Right atrium auricular region (tissue), 2 donors: ENCODE measurements at places on chromosomes 2 and 18. TPM values are rescaled to one million over a fixed set of nuclear protein-coding genes. Genes with fewer than 3 reads are reported as not detected.

The KIF1A gene
- 43.7 TPM for total RNA-seq

The KCNF1 gene
- 0.30 TPM for total RNA-seq

The CCDC68 gene
- 7.3 TPM for total RNA-seq

The MAP3K20 gene
- total RNA-seq: 141 TPM

The IL1B gene
- total RNA-seq: 1.0 TPM

The B4GALT6 gene
- 3.4 TPM for total RNA-seq

The LOXHD1 gene
- total RNA-seq: not detected

DNA sequence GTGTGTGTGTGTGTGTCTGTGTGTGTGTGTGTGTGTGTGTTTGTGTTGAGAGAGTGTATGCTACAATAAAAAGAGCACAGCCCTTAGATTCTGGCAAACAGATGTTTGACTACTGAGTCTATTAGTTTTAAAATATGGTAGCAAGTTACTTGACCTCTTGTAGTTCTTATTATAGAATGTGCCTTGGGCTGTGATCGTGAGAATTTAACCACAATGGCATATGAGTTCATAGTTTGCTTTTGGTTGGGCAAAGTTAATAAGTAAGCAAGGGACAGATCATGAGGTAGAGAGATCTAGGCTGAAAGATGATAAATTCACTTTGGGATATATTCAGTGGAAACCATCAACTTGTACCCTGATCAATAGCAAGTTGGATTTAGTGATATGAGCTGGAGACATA lies 334.3 kb upstream of the VWC2L start:
- DNase-seq: no peak

DNA sequence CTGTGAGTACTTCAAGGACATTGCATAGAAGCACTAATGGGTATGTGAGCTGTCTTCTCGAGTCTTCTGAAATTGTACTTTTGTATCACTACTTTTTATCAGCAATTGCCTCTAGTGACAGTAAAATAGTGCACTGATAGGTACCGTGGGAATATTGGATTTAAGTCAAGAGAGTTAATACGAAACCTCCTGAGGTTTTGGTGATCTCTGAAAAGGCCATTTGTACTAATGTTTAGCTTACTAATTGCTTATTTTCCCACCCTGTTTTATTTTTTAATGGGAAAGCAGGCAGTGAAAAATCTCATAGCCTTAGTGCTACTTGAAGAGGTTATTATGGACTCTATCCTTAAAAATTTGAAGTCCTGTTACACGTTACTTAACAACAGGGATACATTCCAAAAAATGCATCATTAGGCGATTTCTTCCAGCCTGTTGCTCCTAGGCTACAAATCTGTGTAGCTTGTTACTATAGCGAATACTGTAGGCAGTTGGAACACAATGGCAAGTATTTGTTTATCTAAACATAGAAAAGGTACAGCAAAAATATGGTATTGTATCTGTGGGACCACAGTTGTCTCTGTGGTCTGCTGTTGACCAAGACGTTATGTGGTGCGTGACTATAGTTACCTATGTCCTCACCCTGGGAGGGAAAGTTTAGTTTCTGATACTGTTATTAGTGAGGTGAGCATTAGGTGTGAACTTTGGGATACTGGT lies 65.9 kb downstream of the CAB39 start:
- no peak for DNase-seq

DNA sequence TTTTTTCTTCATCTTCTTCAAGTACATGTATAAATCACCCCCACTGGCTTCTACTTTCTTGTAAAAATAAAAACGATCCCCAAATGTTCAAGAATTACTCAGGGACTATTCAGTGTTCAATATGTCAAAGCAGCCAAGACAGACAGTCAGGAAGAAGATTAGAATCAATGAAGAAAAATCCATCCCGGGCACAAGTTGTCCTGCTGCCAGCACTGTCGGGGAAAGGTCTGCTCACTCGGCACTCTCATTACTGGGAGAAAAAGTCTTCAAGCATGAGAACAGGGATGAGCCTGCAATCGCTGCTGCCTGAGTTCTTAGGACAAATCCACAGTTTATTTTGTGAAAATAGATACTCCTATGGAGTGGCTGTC lies 482.8 kb upstream of the KLHL29 start:
- DNase-seq: no peak

GRCh38 chr2:152617456-152618192 lies 99.6 kb downstream of the PRPF40A start:
- no peak for DNase-seq

GRCh38 chr2:45957533-45958227 lies 306.2 kb downstream of the PRKCE start:
- no peak for DNase-seq

GRCh38 chr2:167814881-167815718 lies 432.3 kb downstream of the STK39 start:
- DNase-seq: no peak

DNA sequence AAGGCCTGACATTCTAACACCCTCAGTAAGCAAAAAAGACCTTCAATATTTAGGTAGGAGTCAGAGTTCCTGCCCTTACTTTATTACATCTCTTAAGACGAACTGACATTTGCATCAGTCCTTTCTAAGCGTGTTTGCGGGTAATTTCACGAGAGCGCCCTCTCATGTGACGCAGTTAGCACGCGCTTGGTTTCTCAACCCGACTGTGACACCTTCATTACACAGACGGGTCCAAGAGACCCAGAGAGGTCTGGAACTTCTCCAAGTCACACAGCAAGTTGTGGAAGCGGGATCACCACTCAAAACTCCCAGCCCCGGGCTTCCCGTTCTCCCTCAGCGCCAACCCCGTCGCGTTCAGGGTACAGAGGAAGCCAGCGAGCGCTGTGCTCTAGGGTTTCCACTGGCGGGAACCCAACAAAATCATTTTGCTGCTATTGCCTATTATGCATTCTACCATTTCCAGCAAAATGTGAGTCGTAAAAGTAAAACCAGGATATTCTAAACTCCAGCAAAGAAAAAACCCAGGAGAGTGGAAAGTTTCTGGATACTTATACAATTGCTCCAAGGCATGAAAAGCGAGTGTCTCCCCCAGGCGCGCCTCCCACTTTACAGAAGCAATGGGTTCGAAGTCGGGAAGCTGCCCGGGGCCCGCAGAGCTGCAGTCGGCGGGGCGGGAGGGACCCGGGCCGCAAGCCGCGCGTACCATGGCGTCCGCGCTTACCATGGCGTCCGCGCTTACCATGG lies 601 bp downstream of the ENOSF1 start:
- DNase-seq: peak; percentile 92

GRCh38 chr2:215862351-215862771 lies 151.0 kb downstream of the MREG start:
- DNase-seq: no peak

DNA sequence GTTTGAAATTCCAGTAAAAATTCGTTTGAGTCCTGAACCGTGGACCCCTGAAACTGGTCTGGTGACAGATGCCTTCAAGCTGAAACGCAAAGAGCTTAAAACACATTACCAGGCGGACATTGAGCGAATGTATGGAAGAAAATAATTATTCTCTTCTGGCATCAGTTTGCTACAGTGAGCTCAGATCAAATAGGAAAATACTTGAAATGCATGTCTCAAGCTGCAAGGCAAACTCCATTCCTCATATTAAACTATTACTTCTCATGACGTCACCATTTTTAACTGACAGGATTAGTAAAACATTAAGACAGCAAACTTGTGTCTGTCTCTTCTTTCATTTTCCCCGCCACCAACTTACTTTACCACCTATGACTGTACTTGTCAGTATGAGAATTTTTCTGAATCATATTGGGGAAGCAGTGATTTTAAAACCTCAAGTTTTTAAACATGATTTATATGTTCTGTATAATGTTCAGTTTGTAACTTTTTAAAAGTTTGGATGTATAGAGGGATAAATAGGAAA lies 80.7 kb downstream of the ACSL3 start:
- no peak for DNase-seq

DNA sequence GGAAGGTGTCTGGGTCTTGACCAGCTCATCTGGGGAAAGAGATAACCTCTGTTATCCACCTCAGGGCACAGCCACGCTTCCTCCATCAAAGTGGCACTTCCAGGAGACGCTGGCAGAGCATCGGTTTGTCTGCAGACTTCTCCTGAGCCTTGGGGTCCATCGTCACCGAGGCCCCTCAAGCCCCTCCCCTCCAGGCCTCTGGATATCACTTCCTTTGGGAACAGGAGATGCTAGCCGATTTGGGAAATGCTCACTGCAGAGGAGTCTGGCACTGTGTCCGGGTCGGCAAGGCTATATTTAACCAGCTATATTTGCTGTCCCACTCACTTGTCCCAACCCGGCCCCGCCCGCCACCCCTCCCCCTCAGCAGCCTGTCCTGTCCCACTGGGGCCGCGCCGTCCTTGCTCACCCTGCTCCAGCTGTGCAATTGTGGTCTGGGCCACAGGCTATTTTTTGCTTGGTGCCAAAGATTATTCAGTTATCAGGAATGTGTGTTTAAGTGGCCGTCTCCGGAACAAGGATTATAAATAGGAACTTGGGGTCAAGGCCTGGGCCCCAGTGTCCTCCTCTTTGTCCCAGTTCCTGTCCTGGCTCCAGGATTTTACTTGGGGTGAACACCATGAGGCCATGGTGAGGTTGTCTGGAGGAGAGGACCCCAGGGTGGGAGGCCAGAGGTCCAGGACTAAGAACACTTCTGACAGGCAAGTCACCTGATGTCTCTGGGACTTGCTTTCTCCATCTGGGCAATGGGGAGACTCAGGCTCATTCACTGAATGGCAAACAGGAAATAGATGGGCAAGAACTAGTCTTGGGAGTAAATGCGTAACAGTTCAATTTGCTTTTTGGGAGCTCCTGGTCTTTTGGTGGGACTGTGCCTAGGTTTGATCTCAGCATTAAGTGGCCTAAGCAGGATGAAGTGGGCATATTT lies 263.6 kb downstream of the DYSF start:
- peak; percentile 96 for DNase-seq

- DNase-seq: peak; percentile 54
Measured at GRCh38 chr2:84870306-84870705, 10.6 kb downstream of the TRABD2A start.

GRCh38 chr2:205913668-205914067 lies 172.3 kb downstream of the INO80D start:
- DNase-seq: no peak
